Cardiac muscle cell (in vitro differentiated cells and primary cell): ENCODE measurements at places on chromosomes 5 and 9. TPM values are rescaled to one million over a fixed set of nuclear protein-coding genes. Genes with fewer than 3 reads are reported as not detected.

The DDX4 gene
- polyA plus RNA-seq = 0.34 TPM in 1 of 2 replicates, not detected in the other

The CATSPER3 gene
- polyA plus RNA-seq = 0.26 and 1.6 TPM in 2 replicates

The BARHL1 gene
- not detected in 2 replicates for polyA plus RNA-seq

The SHROOM1 gene
- polyA plus RNA-seq = 13.3 TPM in 2 replicates

The MCC gene
- polyA plus RNA-seq = 37.8 and 49.4 TPM in 2 replicates

The ROPN1L gene
- polyA plus RNA-seq = 1.3 TPM in 1 of 2 replicates, not detected in the other

The KCNT1 gene
- polyA plus RNA-seq = 0.02 and 0.20 TPM in 2 replicates

The DNAJC18 gene
- 17.4 and 37.2 TPM in 2 replicates for polyA plus RNA-seq

The ORM2 gene
- polyA plus RNA-seq = not detected in 2 replicates

The CDX1 gene
- polyA plus RNA-seq = 0.62 TPM in 1 of 2 replicates, not detected in the other

The EQTN gene
- not detected in 2 replicates for polyA plus RNA-seq

The CD72 gene
- polyA plus RNA-seq = 2.3 and 12.3 TPM in 2 replicates

The OR1J2 gene
- not detected in 2 replicates for polyA plus RNA-seq

The PCDH12 gene
- 0.44 and 0.87 TPM in 2 replicates for polyA plus RNA-seq

The NANS gene
- 55.3 and 95.4 TPM in 2 replicates for polyA plus RNA-seq

The CARD6 gene
- polyA plus RNA-seq = 0.06 and 0.32 TPM in 2 replicates

The SYK gene
- 0.04 TPM in 1 of 2 replicates, not detected in the other for polyA plus RNA-seq

The PROP1 gene
- not detected in 2 replicates for polyA plus RNA-seq

The GPR21 gene
- polyA plus RNA-seq = not detected in 2 replicates

The ANKRD34B gene
- 0.05 TPM in 1 of 2 replicates, not detected in the other for polyA plus RNA-seq

The ENHO gene
- 8.7 and 13.1 TPM in 2 replicates for polyA plus RNA-seq
